ENCODE measurements at places on chromosomes 2 and 18. TPM values are rescaled to one million over a fixed set of nuclear protein-coding genes. Genes with fewer than 3 reads are reported as not detected.

The TTR gene
- not detected for total RNA-seq

The SH2D6 gene
- not detected for total RNA-seq

The USP37 gene
- total RNA-seq = 9.0 TPM

The TMEM169 gene
- total RNA-seq = 0.14 TPM

The FAM110C gene
- total RNA-seq = not detected

The DOK1 gene
- 9.2 TPM for total RNA-seq

The MAPK4 gene
- total RNA-seq = not detected

The TGIF1 gene
- 187 TPM for total RNA-seq

The RTP5 gene
- not detected for total RNA-seq

The TUBB8B gene
- total RNA-seq = not detected

The POTEI gene
- total RNA-seq = not detected

The CNRIP1 gene
- total RNA-seq = 42.2 TPM
